IPS DF 19.7 (cell line): ENCODE measurements at places on chromosomes 2 and 18.

GRCh38 chr2:126244937-126245336 is 411.0 kb upstream of the GYPC start:
- peak; percentile 2 for DNase-seq

- DNase-seq: peak; percentile 80
Measured at GRCh38 chr2:222433332-222434173, 9.2 kb downstream of the SGPP2 start.

GRCh38 chr2:137968477-137969417 is 4.5 kb downstream of the HNMT start:
- no peak for DNase-seq

- no peak for DNase-seq
Measured at GRCh38 chr2:80930777-80931176, 626.2 kb upstream of the LRRTM1 start.

DNA sequence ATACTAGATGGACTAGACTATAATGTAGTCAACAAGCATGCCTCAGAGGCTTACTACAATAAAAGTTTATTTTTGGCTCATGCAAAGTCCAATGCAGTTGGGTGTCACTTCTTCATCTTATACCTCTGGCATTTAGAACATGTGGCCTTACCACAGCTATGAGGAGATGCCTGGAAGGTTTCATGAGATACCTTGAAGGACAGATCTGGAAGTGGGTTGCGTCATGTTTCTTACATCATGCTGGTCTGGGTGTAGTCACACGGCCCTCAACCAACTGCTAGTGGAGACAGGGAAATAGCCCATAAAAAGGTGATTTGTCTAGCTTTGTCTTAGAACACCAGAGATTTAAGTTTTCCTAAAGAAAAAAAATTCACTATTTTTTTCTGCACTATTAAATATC is 91.7 kb upstream of the MMADHC start:
- DNase-seq: no peak

- no peak for DNase-seq
Measured at GRCh38 chr18:74905247-74905646, 303.7 kb downstream of the PTGR3 start.

DNA sequence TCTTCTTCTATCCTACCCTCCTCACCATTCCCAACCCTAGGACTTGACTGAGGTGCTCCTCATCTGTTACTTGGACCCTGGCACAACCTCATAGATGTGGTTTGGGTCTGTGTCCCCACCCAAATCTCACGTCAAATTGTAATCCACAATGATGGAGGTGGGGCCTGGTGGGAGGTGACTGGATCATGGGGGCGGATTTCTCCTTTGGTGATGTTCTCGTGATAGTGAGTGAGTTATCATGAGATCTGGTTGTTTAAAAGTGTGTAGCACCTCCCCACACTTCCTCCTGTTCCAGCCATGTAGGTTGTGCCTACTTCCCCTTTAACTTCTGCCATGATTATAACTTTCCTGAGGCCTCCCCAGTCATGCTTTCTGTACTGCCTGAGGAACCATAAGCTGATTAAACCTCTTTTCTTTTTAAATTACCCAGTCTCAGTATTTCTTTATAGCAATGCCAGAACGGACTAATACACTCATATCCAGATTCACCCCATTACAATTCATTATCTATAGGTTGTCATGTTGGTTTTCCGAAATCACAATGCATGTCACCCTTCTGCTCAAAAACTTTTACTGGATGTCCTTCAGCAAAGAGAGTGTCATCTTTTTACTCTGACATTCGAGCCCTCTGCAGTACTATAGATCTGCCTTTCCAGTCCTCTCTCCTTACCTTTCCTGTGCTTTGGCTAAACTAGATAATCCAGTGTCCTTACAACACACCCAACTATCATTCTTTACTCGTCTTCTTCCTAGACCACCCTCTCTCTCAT is 45.7 kb downstream of the APOB start:
- DNase-seq: no peak

DNA sequence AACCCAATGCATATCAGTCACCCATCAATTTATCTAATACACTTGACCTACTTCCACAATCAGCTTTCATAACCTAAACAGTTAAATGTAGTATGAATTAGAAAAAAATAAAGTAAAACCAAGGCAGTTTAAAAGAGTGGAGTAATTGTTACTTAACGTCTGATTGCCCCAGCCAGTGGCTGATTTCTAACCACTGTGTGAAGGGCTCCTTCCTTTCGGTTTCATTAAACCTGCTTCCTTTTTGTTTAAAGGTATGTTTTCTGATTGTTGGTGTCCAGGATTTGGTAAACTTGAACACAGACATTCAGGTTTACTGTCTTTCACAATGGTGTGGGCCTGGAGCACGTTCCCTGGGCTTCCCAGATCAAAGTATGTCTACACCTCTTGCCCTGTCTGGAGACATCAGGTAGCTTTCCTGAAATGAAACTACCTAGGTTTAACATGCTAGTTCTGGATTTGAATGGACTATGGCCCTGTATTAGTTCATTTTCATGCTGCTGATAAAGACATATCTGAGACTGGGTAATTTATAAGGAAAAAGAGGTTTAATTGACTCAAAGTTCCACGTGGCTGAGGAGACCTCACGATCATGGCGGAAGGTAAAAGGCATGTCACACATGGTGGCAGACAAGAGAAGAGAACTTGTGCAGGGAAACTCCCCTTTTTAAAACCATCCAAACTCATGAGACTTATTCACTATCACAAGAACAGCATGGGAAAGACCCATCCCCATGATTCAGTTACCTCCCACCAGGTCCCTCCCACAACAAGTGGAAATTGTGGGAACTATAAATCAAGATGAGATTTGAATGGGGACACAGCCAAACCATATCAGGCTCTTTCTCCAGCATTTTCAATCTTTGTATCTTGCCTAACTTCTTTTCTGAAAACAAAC is 605.2 kb upstream of the ID2 start:
- DNase-seq: no peak

DNA sequence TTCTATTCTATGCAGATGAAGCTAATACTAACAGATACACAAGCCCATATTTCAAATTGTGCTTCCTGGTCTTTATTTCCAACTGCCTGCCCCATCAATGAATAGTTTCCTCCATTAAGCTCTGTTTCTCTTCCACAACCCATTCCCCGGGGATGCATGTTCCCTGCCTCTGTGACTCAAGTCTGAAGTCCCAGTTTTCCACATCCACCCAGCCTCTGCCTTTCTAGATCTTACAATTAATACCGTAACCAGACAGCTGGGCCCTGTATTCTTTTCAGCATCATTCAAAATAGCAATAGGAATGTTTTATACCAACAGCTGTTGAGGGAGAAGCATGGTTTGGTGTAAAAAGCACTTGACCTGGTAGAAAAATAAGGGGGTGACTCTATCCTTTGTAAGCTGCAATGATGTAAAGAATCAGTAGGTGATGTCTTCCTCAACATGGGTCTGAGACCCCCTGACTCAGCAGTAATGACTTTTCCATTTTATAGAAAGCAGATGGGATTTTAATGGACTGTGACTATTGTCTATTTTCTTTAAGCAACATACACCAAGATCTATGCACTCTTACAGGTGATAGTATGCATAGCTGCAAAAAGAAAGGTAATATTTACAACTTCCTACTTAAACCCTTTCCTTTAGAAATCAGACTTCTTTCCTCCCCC is 46.1 kb upstream of the DAPL1 start:
- DNase-seq: no peak

- DNase-seq: no peak
Measured at GRCh38 chr2:42827647-42828486, 35.5 kb upstream of the HAAO start.

- DNase-seq: no peak
Measured at GRCh38 chr2:14577843-14578242, 54.7 kb upstream of the LRATD1 start.
